ENCODE measurements at places on chromosomes 6 and 20. TPM values are rescaled to one million over a fixed set of nuclear protein-coding genes. Genes with fewer than 3 reads are reported as not detected.

DNA sequence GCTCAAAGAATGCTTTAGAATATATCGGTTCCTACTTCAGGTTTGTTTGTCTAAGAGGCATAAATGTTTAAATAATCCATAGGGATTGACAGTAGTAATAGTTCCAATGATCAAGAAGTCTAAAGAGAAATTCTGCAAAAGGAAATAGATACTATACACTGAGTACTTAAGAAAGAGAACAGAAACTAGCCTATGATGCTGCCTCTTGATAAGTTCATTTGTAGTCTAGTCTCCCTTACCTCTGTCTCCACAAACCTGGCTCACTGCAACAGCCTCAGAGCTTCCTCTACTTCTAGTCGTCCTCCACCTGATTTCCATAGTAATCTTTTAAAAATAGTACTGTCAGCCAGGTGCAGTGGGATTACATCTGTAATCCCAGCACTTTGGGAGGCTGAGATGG, 511.8 kb downstream of the LMBRD1 start:
- no peak for DNase-seq

- no peak for DNase-seq
These were observed 200.7 kb upstream of the THBS2 start for GRCh38 chr6:169454204-169454871.

Gene ECI2
- 33.4 TPM for total RNA-seq

- DNase-seq, result no peak
These were observed 313.6 kb downstream of the ALDH8A1 start for GRCh38 chr6:134636186-134636799.

GRCh38 chr20:49851231-49851705, 38.6 kb downstream of the SLC9A8 start:
- no peak for DNase-seq

- DNase-seq, result no peak
These were observed 429.5 kb upstream of the ARID1B start for GRCh38 chr6:156347656-156348055.

Gene ISM1
- total RNA-seq, result 0.06 TPM

Gene ENPP5
- total RNA-seq, result 9.1 TPM

Gene PNPLA1
- total RNA-seq, result not detected

- DNase-seq, result no peak
These were observed 116.2 kb upstream of the MMS22L start for GRCh38 chr6:97399208-97399607.

DNA sequence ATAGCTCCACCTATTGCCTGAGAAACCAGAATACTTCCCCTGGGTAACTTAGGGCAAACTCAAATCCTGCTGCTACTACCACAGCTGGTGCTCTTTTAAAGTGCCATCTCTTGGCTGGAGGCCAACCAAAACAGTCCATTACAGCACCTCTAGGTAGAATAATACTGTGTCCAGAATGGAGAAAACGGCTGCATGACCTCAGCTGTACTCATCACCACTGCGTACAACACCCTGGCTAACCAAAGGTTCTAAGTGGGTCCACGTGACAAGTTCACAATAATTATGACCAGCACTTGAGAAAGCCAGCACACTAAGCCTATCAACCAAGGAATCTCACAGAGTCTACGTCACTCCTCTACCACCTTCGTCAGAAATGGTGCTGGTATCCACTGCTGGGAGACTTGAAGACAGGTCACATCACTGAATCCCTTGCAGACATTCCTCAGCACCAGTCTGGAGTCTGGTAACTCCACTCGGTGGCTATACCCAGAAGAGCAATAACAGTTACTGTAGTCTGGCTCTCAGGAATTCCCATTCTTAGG, 40.9 kb upstream of the PKIB start:
- no peak for DNase-seq

Gene ALDH5A1
- total RNA-seq, result 3.5 TPM

Gene BANF2
- total RNA-seq, result not detected
